ENCODE measurements at places on chromosomes 3 and 15. TPM values are rescaled to one million over a fixed set of nuclear protein-coding genes. Genes with fewer than 3 reads are reported as not detected.

The SEMA3F gene
- total RNA-seq: 0.18 TPM

The PARP3 gene
- 11.4 TPM for total RNA-seq

The CACNA2D3 gene
- not detected for total RNA-seq

The USP13 gene
- 7.7 TPM for total RNA-seq

The LYZL4 gene
- not detected for total RNA-seq

The BCHE gene
- not detected for total RNA-seq

DNA sequence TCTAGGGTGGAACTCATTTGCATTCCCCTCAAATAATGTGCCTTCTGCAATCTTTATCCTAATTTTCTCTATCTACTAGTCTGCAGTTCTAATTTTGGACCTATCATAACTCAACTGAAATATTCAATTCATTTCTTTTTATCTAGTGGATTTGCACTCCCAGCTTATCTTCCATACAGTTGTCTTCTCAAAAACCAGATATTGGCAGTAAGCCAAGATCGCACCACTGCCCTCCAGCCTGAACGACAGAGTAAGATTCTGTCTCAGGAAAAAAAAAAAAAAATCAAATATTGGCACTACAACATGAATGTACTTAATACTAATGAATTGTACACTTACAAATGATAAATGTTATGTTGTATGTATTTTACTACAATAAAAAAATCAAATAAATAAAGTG lies 18.0 kb upstream of the CHMP2B start:
- DNase-seq: no peak

DNA sequence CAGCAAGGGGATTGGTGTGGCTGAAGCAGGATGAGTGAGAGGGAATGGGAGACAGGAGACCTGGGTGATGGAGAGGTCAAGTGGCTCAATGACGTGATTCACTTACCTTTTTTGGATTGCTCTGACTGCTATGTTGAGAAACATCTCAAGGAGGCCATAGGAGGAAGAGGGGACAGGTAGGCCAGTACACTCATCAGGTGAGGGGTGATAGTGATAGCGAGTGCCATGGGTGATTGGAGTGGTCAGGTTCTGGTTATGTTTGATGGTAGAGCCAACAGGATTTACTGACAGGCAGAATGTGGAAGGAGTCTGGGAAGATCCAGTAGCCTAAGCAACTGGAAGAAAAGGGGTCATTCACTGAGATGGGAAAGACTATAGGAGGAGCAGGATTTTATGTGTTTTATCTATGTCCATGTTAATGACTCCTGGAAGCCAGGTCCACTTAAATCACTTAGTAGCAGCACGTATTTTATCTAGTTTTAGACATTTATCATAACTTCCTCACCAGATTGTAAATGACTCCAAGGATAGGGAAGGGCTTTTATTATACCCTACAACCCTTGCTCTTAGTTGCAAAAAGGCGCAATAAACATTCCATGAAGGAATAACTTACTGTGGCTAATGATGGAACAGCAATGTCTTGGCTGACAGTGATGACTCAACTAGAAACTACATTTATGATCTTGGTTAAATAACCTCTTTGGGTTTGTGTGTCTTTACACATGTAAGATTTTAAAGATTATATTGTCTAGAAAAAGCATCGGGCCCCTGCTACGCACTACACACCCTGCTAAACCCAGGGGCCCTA lies 119.8 kb upstream of the RNF7 start:
- DNase-seq: no peak

- DNase-seq: no peak
Observed at GRCh38 chr15:44231842-44232241, 36.8 kb upstream of the FRMD5 start.

- DNase-seq: no peak
Observed at GRCh38 chr3:188631291-188632010, 477.5 kb downstream of the LPP start.

GRCh38 chr3:72505539-72506405 lies 342.5 kb downstream of the SHQ1 start:
- DNase-seq: no peak

- no peak for DNase-seq
Observed at GRCh38 chr3:127342735-127343134, 54.9 kb upstream of the PRR20G start.

DNA sequence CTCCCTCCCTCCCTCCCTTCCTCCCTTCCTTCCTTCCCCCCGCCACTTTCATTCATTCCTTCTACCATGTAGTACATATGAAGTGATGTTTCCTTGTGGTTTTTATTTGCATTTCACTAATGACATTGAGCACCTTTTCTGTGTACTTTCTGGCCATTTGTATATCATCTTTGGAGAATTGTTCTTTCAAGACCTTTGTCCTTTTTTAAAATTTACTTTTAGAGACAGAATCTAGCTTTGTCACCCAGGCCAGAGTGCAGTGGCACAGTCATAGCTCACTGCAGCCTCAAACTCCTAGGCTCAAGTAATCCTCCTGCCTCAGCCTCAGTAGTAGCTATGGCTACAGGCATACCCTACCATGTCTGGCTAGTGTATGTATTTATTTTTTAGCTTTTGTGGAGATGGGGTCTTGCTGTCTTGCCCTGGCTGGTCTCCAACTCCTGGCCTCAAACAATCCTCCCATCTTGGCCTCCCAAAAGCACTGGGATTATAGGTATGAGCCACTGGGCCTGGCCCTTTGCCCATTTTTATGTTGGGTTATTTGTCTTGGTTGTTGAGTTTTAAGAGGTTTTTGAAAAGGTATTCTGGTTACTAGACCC lies 42.0 kb upstream of the CTDSPL2 start:
- DNase-seq: no peak

- no peak for DNase-seq
Observed at GRCh38 chr3:52328536-52329080, 12.5 kb downstream of the DNAH1 start.

DNA sequence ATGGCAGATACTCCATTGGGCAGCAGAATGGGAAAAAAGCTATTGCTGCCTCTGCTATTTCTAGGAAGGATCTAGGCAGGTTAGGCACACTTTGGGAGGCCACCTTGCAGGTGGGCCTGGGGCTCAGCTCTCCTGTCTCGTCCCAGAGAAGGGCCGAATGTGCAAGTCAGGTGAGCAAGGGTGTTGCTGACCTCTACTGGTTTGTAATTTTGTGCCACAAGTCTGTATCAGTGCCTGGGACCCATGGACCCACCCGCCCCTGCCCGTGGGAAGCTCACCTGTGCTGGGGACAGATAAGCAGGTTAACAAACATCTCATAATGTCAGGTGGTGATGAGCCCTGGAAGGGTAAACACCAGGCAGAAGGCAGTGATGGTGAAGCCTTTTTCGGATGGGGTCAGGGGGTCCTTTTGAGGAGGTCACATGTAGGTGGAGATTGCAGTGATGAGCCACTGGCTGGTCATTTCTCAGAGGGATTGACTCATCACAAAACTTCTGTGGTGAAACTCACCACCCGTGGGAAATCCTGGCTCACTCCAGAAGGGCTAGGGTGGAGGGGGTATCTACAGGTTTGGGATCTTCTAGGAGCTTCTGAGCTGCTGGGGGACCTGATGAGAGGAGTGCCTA lies 161.3 kb downstream of the KLF13 start:
- DNase-seq: no peak

DNA sequence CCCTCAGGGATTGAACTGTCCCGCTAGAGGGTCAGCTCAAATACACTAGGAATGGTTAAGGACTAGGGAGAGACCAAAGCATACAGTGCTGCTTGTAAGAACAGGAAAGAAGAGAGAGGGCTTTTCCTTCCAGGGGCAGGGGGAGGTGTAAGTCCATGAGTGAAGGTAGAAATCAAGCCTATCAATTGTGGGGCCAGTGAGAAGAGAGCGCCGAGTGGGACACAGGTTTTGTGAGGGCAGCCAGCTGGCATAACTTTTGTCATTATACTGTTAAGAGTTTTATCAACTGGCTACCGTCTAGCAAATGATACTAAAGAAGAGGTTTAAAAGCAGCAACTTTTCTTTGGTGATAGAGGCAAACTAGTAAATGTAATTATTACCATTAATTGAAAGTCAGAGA lies 45.0 kb downstream of the LMCD1 start:
- no peak for DNase-seq

DNA sequence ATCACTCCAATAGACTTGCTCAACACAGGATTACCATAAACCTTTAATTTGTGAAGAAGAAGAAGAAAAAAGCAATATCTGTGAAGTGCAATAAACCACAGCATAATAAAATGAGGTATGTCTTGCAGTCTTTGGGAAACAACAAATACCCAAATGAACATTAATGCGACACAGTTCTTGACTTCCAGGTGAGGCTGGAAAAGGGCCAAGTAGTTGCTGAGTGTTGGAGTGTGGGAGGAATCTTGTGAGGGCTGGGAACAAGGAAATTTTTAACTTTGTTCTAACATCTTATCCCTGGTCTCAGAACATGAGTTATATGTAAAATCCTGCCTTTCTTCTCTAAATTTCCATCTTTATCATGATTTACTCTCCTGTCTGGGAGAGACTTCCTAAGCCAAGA lies 206.5 kb downstream of the DTWD1 start:
- DNase-seq: no peak

DNA sequence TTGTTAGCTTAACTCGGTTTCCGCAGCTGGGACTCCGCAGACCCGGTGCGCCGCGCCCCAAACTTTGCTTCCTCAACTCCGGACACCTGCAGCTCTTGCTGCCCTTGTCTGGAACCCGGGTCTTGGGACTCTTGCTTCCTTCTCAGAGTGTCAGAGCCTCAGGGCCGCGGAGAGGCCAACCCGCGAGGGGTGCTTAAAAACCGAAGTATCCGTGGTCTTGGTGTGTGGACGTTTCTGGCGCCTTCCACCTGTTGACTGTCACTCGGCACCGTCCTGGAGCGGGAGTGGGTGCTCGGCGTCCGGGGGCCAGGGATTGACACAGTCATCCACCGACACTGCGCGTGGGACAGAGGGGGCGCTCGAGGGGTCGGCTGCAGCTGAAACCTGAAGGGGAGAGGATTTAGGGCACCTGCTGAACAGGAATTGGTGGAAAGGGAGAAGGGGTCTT lies 386 bp downstream of the SQOR start:
- peak; percentile 47 for DNase-seq

DNA sequence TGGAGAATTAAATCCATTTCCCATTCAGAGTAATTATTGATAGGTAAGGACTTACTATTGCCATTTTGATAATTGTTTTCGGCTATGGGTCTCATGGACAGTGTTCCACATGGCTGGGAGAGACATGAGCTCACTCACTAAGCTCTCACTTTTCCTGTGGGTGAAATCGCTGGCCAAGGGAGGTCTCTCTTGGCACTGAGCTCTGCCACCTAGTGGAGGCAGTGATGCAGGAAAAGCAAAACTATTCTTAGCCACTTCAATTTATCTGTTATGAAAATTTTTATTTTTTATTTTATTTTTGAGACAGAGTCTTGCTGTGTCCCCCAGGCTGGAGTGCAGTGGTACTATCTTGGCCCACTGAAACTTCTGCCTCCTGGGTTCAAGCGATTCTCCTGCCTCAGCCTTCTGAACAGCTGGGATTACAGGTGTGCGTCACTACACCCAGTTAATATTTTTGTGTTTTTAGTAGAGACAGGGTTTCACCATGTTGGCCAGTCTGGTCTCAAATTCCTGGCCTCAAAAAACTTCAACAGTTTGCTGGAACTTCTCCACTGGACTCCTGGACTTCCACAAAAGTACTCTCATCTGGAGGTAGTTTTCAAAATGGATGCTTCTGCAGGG lies 4.7 kb upstream of the RNF13 start:
- DNase-seq: peak; percentile 18

DNA sequence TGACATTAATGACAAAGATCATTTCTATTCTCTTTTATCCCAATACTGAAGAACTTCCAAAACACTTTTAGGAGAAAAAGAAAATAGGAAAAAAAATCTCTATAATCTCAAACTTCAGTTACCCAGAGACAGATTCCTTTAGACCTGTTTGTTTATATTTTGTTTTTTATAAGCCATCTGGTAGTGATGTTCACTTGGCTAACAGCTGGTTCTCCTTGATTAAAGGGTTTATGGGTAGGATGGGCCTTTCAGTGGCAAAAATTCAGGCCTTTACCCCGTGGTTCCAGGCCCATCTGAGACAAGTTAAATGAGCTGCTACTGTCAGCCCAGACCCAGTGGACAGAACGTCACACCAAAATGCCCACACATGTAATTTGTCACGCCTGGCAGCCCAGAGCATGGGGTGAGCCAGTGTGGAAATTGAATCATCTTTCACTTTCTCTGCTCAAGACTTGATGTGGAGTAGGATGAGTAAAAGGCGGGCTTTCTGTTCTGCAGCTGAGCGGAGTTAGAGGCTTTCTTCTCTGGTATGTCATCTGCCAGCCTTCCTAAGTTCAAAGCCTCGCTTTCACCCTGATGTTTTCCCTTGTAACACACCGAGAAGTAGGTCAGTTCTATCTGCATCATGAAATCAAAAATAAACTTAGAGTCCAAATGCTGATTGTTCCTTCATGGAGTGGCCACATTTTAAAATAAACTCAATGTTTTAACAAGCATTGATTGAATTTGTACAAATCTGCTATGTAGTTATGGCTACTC lies 62.5 kb upstream of the SKOR1 start:
- no peak for DNase-seq

DNA sequence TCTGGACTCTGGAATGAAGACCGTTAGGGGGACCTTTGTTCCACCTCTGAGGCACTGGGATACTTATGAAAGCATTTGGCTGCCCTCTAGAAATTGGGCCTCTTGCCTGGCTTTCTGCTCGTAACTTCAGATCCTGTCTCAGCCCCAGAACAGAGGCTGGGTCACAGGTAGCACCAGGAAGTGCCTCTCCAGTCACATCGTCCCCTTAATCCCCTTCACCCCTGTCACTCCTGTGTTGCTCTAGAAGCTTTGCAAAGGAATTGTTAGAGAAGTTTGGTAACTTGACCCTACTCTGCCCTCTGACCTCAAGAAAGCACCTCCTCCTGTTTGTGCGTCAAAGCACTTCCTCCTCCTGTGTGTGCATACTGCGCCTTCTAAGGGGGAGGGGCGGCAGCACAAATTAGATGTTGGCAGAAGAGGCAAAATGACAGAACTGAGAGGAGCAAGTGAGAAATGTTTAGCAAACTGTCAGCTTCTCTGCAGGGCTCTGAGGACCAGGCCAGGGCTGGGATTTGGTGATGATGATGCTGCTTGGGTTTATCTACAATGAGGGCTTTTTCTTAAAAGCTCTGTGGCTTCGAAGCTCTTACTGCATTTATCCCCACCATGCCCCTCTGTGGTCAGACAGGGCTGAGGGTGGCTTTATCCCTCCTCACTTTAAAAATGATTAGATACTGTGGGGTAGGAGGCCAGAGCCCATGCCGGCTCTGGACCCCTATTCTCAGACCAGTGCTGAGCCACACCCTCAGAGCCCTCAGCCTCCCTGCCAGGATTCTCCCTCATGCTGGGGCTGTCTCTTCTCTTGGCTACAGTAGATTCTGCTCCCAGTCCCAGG lies 76.2 kb downstream of the LARS2 start:
- no peak for DNase-seq

DNA sequence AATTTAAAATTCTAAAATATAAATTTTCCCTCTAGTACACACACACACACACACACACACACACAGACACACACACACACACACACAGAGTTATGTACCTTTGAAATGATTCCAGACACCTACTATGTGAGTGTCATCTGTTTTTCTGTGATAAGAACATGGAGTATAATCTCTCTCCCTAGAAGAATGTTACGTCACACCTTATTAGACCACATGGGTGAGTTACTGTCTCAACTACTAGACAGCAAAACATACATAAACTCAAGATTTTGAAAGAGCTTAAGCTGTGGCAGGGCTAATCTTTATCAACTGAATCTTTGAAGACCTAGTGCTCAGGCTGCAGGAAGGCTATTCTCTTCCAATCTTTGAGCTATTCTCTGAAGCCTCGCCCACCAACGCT lies 385.9 kb upstream of the BCHE start:
- DNase-seq: no peak

GRCh38 chr3:13687517-13687943 lies 138.6 kb downstream of the FBLN2 start:
- DNase-seq: no peak

- DNase-seq: no peak
Observed at GRCh38 chr3:11392860-11393114, 120.6 kb downstream of the ATG7 start.
